ENCODE measurements at places on chromosomes 13 and 19. TPM values are rescaled to one million over a fixed set of nuclear protein-coding genes. Genes with fewer than 3 reads are reported as not detected.

GRCh38 chr19:3370214-3370720 is 3.9 kb downstream of the NFIC start:
- no peak for DNase-seq

- DNase-seq, result no peak
Observed at GRCh38 chr13:44432650-44433049, 59.0 kb downstream of the SERP2 start.

Gene GAPDHS
- not detected for total RNA-seq

DNA sequence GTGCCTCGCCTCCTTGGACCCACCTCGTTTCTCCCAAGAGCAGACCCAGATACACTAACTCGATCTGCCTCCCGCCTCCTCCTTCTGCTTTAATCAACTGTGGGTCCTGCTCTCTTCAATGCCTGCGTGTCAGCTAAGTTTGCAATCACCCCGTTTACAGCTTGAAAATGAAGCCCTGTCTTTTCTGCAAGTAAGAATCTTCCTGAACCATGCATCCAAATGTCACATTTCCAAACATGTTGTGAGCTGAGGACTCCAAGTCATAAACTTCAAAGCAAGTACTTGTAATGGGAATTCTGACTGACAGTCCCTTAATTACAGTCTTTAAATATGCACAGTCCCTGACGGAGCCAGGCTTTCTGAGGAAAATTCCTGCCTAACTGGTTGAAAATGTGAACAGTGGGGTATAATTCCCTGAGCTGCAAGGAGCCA is 154.9 kb upstream of the UQCRFS1 start:
- no peak for DNase-seq

GRCh38 chr19:10289167-10289835 is 451 bp upstream of the ICAM5 start:
- peak; percentile 48 for DNase-seq

DNA sequence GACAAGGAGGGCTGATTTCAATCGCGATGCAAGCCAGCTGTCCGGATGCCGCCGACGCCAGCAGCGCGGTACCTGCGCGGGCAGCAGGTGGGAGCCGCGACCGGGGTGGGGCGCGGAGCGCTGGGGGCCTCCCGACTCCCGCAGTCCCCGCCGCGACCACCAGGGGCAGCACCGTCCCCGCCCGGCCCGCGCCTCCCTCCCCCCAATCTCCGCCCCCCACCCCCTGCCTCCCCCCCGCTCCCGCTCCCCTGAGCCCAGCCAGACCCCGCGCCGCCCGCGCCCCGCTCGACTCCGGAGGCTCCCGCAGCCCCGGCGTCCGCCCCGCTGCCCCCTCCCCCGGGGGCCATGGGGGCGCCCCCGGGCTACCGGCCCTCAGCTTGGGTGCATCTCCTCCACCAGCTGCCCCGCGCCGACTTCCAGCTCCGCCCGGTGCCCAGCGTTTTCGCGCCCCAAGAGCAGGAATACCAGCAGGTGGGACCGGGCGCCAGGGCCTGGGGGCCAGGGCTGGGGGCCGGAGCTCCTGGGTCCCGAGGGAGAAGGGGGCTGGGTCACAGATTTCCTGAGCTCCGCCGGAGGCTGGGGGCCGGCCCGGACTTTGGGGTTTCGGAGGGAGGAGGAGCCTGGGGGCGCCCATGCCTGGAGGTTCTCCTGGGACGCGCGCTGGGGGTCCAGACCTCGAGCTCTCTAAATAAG is at the start of gene TTYH1:
TSS of gene TTYH1 (plus strand) at position 257 of the 693 bp plus-strand sequence. CDS start at position 346, 89 bp downstream.
- DNase-seq, result no peak

DNA sequence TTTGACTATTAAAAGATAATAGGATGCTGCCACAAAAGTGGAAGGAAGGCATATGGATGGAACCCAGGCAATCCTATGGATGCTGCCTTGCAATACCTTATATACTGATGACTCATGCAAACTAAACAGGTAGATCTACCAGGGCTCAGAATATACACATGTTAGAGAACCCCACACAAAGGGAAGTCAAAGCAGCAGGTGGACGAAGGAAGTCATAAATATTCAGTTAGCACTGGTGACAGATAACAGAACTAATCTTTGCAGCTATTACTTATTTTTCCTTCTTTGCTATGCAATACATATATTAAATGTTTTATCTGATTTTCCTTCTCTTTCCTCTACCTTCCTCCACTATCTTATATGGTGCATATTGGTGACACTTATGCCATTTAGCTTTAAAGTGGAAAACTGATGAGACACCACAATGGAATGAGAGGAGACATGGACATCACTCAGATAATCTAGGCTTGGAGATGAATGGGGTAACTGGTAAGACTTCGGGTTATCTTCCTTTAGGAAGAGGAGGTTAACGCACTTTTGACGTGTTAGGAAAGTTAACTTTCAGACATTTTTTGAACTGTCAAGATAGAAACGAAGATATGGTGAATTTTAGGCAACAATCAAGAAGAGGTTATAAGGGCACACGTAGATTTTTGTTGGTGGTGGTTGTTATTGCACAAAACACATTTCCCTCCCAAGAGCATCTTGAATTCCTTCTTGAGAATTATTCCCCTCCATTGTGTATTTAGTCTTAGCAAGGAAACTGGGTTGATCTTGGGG is 39.8 kb upstream of the MBNL2 start:
- no peak for DNase-seq

DNA sequence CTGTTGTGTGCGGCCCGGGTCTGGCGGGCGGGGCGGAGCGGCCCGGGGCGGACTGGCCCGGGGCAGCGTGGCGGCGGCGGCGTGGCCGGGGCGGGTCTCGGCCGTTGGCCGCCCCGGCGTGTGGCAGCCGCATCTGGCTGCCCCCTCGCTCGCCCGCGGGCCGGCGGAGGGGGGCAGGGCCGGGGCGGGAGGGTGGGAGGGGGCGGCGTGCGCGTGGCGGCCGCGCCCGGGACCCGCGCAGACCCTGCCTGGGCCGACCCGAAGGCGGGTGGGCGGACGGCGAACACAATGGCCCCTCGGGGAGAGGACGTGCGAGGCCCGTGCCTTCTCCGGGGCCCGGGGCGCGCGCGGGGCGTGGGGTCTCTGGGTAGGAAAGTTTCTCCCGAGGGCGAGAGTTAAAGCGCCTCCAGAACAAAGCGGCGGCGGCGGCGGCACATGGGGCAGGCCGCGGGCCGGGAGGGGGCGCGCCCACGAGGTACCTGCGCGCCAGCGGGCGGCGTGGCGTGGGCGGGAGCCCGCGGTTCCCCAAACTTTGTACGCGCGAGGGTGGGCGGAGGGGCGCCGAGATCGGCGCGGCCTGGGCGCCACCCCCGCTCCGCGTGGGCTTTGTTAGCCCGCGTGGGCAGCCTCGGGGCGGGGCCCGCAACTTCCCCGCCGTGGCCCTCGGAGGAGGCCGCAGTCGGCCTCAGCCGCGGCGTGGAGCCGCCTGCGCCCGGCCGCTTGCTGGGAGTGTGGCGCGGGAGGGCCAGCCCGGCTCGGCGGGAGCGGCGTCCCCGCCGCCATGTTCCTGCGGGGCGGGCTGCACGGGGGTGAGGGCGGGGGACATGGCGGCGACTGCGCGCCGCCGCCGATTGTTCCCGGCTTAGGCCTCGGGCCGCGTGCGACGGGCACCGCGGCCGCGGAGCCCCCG is 764 bp downstream of the MIR17HG start:
- peak; percentile 83 for DNase-seq

DNA sequence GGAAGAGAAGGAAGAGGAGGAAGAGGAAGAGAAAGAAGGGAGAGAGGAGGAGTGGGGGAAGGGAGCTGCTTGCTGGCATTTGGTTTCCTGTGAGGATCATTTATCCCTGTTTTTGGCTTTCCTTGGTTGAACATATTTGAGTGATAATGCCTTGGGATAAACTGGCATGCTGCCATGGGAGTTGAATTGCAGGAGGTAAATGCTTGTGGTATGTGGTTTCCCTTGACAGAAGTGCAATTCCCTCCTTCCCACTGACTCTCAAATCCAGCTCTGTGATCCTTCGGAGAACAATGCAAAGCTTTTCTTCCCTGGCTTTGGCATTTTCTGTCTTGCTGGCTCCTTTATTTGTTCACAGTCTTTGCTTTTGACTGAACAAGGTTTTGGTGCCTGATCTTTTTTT is 27.2 kb upstream of the CBY2 start:
- DNase-seq, result no peak

- no peak for DNase-seq
Observed at GRCh38 chr19:51448411-51449016, 9.7 kb downstream of the SIGLEC8 start.

- DNase-seq, result no peak
Observed at GRCh38 chr19:16654627-16655026, 5.3 kb downstream of the SMIM7 start.

GRCh38 chr19:45527731-45528130 is 20.5 kb downstream of the VASP start:
- DNase-seq, result no peak

- no peak for DNase-seq
Observed at GRCh38 chr19:33292595-33293254, 9.6 kb downstream of the CEBPA start.

DNA sequence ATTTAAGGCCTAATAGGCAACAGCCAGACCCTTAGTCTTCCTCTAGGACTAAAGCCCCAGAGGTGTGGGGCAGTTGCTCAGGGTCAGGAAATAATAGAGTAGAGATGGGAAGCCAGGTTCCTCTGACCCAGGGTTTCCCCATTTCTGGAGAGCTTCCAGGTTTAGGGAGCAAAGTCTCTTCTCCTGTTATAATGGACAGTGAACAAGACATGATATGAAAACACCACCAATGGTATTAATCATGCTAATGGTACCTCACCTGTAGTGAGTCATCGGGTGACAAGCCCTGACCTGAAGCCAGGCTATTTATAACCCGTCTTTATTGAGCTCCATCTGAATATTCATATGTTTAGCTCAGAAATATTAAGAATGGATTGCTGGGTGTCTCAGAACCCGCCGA is 24.6 kb downstream of the BICRA start:
- DNase-seq, result no peak

- DNase-seq, result no peak
Observed at GRCh38 chr19:9073806-9074205, 13.1 kb upstream of the OR1M1 start.

Gene SSC5D
- total RNA-seq, result 5.0 TPM

Gene B3GNT8
- total RNA-seq, result 98.4 TPM

- no peak for DNase-seq
Observed at GRCh38 chr19:28940751-28941500, 272.0 kb downstream of the UQCRFS1 start.

DNA sequence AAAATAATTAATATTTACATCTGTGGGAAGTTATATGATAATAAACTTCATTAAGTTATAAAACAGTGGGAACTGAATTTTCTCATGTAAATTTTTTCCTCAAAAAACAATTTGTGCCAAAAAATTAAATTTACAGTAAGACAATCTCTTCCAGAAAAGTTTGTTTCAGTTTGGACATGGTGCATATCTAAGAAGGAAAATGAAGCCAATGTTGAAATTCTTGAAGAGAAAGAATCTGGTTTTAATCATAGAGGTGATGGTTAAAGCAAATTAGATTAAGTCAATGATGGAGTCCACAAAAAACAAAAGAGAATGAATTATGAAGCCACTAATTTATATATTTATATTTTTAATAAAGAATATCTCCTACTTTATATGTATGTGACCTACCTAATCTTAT is 457.2 kb upstream of the SLITRK1 start:
- DNase-seq, result no peak

DNA sequence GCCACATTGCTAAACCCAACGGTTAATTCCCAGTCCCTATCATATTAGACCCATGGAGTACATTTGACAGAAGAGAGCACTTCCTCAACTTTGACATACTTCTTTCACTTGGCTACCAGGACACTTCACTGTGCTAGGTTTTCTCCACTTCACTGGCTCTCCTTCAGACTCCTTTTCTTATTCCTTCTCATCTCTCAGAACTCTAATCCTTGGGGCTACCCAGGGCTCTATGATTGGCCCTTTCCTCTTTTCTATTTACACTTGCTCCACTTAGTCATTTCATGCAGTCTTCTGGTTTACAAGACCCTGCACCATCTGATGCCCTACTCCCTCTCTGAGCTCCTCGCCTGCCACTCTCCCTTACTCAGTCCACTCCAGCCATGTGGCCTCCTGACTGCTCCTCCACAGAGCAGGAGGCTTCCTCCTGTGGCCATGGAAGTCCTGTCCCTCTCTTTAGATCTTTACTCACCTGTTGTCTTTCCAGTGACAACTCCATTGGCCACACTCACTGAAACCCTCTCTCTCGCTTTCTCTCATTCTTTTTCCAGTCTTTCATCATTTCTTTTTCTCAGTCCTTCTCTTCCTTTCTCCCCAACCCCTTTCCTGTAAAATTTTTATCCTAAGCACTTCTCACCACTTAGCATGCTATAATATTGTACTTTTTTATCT is 90.4 kb downstream of the TBC1D4 start:
- DNase-seq, result no peak

GRCh38 chr19:40270362-40271089 is 14.6 kb downstream of the AKT2 start:
- no peak for DNase-seq

Gene KLC3
- not detected for total RNA-seq

Gene ZNF135
- 1.2 TPM for total RNA-seq

GRCh38 chr19:41263850-41264580 is at the start of gene HNRNPUL1:
Gene HNRNPUL1 (plus strand): TSS chr19:41264372. CDS start chr19:41264504, 132 bp downstream.
- peak; percentile 97 for DNase-seq

- DNase-seq, result no peak
Observed at GRCh38 chr13:109989686-109990085, 203.3 kb upstream of the IRS2 start.

DNA sequence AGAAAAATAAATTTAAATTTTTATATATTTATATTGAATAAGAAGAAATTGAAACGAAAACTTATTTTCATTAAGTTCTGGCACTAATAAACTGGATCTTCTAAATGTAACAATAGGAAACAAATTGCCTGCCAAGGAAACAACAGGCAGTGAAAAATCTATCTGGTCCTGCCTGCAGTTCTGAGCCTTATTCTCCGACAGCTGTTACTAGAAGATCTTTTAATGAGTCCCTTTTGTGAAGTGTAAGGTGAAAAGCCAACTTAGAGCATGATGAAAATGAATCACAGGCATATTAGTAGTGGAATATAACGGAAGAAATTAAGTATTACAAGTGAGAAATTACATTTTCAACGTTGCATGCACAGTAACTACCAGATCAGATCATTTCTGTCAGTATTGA is 1002.7 kb upstream of the PCDH20 start:
- DNase-seq, result no peak

GRCh38 chr13:45518525-45519245 is 53.9 kb downstream of the COG3 start:
- no peak for DNase-seq

DNA sequence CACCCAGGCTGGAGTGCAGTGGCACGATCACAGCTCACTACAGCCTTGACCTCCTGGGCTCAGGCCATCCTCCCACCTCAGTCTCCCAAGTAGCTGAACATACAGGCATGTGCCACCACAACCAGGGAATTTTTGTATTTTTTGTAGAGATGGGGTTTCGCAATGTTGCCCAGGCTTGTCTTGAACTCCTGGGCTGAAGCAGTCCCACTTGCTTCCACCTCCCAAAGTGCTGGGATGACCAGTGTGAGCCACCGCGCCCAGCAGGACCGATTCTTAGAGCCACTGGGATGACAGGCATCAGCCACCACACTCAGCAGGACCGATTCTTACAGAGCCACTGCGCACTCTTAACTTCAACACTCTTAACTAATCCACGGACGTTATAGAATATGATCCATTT is 54.9 kb upstream of the RANBP3 start:
- DNase-seq, result peak; percentile 34

All from Peyer's patch (tissue), 4 donors.